Stimulated activated CD4-positive, alpha-beta T cell treated with anti-CD3 and anti-CD28 coated beads, Interleukin-1b, Interleukin-23, amount 100 ng/mL, for 48 hours (primary cell): ENCODE measurements at places on chromosomes 1 and 21.

- DNase-seq, result no peak
Observed at GRCh38 chr21:39630827-39631226, 18.1 kb downstream of the B3GALT5 start.

GRCh38 chr1:119008483-119009311 lies 20.6 kb upstream of the TBX15 start:
- DNase-seq, result no peak

GRCh38 chr1:53501065-53502005 lies 42.1 kb downstream of the DMRTB1 start:
- DNase-seq, result no peak

GRCh38 chr1:16090076-16090826 lies 16.8 kb upstream of the FAM131C start:
- DNase-seq, result no peak

- DNase-seq, result no peak
Observed at GRCh38 chr1:199020904-199021303, 382.1 kb downstream of the PTPRC start.

DNA sequence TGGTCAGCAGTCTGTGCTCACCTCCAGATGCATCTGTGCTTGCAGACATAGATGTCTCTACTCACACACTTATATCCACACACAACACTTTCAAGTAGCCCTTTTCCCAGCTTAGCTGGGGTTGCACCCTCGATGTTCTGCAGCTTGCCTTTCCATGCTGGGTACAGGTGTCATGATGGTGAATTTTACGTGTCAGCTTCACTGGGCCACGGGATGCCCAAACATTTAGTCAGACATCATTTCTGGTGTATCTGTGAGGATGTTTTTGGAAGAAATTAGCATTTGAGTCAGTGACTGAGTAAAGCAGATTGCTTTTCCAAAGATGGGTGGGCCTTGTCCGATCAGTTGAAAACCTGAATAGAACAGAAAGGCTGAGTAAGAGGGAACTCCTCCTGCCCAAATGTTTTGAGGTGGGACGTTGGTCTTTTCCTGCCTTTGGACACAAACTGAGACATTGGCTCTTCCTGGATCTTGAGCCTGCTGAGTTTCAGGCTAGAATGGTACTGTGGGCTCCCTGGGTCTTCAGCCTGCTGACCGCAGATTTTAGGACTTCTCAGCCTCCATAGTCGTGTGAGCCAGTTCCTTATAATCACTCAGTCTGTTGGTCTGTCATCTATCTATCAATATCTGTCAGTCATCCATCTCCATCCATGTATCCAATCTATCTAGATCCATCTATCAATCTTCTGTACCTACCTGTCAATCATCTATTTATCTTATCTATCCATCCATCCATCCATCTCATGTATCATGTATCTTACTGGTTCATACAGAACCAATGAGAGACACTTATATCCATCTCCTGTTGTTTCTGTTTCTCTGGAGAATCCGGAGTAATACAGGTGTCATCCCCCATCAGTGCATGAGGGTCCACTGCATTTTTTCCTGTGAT lies 12.7 kb upstream of the OBSCN start:
- DNase-seq, result no peak

GRCh38 chr21:29300807-29301138 lies 2.1 kb downstream of the BACH1 start:
- no peak for DNase-seq

- peak; percentile 28 for DNase-seq
Observed at GRCh38 chr1:231357831-231358354, 19.8 kb downstream of the SPRTN start.

GRCh38 chr1:3926956-3927355 lies 26.9 kb upstream of the C1orf174 start:
- DNase-seq, result no peak

- no peak for DNase-seq
Observed at GRCh38 chr1:167227934-167228378, 7.3 kb downstream of the POU2F1 start.

- DNase-seq, result no peak
Observed at GRCh38 chr1:238790882-238791281, 595.5 kb upstream of the CHRM3 start.

GRCh38 chr1:77632216-77632615 lies 50.2 kb downstream of the ZZZ3 start:
- DNase-seq, result no peak

DNA sequence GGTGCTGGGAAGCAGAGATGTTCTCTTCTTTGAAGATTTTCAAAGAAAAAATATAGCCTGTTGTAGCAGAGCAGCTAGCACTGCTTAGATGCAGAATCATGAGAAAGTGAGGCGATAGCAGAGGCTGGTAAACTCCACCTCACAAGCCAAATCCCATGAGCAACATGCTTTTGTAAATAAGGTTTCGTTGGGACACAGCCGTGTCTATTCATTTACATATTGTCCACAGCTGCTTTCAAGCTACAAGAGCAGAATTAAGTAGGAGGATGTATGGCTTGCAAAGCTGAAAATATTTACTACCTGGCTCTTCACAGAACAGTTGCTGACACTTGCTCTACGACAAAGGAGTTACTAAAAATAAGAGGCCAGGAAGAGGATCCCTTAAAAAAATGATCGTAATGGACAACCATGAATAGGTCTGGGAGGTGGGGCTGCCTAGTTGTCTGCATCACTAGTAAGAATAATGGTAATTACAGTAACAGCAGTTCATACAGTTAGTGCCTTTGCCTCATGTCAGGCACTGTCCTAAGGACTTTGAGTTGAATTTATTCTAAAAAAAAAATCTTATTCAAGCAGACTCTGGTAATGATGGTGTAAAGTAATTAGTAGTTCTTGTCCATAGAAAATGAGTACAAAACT lies 622.0 kb downstream of the KIF26B start:
- DNase-seq, result no peak

GRCh38 chr1:18922319-18922726 lies 20.0 kb upstream of the ALDH4A1 start:
- no peak for DNase-seq

GRCh38 chr1:15722836-15723532 lies 13.1 kb upstream of the SLC25A34 start:
- DNase-seq, result no peak

DNA sequence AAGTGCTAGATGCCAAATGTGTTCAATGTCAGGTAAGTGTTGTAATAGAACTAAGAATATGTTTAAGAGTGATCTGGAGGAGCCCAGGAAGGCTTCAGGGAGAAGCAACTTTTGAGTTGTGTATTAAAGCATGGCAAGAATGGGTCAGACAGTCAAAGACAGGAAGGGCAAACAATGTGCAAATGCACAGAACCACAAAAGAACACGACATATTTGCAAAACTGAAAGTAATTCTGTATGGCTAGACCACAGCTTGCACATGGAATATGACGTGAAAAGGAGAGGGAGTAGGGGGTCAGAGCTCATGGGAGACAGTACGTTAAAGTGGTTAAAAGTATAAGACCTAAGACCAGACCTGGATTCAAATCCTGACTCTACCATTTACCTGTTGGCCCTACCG lies 7.1 kb upstream of the SORT1 start:
- DNase-seq, result no peak

- DNase-seq, result no peak
Observed at GRCh38 chr1:220798338-220798737, 11.6 kb downstream of the MTARC1 start.

DNA sequence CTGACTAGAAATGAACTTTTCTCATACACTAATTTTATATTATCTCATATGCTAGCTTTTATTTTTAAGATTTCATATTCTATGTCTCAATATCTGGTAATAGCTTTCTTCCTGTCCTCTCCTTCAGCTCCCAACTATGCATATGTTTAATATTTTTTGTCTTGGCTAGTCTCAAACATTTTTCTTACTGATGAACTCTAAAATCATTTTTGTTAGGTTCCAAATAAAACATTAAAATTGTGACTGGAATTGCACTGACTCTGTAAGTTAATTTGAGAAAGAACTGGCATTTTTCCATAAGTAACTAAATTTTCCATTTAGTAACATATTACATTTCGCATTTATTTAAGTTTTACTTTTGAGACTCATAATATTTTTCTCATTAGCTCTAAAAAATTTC lies 368.5 kb upstream of the DPYD start:
- DNase-seq, result no peak

- no peak for DNase-seq
Observed at GRCh38 chr1:7042322-7043190, 257.3 kb downstream of the CAMTA1 start.

DNA sequence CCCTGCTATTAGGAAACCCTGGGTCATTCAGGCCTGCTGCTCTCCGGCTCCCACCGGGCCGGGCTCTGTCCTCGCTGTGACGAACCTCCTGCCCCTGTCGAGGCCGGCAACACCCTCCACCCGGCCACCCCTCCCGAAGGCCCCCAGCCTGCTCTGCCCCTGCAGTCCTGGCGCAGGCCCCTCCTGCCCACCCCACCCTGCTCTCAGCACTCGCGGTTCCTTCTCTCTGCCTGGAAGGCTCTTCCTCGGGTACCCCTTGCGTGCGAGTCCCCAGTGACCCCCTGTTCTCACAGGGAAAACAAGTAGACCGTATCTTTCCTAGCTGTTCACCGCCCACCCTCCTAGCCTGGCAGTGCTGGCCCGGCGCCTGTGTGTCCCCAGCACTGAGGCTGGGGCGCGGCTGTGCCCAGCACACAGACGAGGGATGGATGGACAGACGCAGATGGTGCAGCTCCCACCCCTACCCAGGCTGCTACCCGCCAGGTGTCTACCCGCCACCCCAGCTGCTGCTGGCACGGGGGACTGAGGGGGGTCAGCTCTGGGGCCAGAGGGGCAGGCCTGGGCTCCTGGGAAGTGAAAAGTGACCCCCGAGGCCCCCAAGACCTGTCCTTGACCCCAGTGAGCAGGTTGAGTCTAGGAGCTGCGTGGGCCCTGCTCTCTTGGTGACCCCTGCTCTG lies 3.1 kb upstream of the VWA1 start:
- DNase-seq, result no peak

GRCh38 chr1:110708974-110709440 lies 34.3 kb upstream of the KCNA3 start:
- no peak for DNase-seq

DNA sequence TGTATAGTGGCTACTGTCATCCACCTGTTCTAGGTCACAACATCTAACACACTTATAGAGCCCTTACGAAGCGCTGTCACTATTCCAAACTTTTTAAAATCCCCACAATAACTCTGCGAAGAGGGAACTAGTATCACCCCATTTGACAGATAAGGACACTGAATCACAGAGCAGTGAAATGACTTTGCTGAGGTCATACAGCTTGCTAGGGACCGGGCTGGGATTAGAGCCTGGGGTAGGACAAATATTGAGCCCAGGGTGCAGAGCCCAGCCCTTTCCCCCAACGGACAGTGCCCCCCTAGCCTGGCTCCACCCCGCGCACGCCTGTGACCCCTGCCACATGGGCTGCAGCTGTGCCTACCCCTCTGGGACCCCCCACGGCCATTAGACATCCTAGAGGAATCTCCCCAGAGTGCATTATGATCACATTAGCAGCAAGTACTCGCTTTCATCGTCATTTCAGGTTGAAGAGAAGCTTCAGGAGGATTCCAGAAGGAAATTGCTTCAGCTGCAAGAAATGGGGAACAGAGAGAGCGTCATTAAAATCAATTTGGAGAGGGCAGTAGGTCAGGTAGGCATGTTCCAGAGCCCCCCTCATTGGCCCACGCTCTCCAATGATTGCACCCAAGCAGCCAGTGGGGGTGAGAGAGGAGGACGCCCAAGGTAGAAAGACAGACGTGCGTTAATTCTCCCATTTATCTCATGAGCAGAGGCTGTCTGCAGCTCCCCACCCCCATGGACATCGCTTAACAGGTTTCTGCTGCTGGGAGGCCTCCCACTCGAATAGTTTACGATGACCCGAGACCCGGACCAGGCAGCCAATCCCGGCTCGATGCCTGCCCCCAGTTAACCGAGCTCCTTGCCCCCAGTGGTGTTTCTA lies 77.2 kb downstream of the FHAD1 start:
- DNase-seq, result no peak

- no peak for DNase-seq
Observed at GRCh38 chr1:229970714-229971113, 96.3 kb upstream of the GALNT2 start.

DNA sequence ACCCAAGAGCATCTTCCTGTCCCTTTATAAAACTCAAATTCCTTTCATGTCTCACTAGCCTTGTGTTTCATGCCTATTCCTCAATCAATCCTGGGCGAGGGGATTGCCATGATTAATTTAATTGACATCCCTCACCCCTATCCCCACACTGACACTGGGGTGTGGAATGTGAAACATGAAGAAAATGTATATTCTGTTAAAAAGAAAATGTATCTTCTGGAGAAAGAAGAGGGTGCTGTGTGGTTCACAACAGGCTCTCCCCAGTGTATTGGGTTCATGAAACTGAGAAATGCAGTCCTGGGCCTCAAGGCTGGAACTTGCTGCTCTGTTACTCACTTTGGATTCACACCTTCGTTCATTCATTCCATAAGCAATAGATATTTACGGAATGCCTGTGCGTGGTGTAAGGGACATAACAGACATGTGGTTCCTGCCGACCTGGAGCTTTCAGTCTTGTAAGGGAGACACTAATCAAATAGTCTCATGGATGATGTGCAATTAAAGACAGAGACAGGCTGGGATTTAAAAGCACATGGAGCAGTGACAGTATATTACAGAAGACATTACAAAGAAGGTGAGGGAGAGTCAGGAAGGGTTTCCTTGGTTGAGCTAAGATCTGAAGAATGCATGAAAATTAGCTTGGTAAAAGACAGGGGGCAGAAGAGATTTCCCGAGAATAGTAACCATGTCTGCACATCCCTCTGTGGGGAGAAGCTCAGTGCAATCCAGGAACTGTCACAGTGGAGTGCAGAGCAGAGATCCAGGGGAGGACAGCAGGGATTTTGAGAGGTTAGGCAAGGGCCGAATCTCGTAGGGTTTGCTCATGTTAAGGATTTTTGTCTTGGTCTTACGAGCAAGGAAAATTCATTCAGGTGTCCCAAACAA lies 32.1 kb downstream of the SERTAD4 start:
- no peak for DNase-seq

DNA sequence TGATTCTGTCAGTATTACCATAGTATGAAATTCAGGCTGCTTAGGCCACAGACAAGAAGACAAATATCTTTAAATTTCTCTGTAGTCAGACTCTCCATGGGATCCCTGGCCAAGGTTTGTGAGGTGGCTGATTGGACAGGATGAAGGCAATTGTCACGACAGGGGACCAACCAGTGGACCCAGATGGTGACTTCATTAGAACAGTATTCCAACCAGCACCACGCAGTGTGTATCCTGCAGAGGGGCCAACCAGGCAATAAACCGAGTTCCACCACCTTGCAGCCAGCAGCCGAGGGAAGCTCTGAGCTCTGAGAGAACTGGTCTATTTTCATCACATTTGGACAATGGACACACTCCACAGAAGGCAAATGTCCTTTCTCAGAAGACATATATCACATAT lies 16.1 kb downstream of the DSCAM start:
- no peak for DNase-seq

DNA sequence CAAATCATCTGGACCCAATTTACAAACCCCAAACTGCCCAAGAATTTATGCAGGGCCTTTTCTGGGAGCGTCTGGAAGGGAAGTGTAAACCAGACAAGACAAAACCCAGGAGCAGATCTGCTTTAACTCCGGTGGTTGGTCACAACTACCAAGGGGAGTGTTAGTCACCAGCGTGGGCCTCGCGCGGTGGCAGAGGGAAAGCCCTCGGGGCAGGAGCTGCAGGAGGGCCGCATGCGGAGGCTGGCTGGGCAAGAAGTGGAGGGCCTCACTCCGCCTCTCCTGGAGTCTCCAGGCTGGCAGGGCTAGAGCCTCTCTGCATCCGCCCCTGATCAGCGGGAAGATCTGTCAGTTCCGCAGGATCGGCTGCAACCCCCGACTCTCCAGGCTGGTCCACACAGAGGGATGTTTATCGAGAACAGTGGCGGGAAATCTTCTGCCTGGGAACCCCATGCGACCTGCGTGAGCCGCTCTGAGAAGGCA lies 2.0 kb downstream of the COL24A1 start:
- DNase-seq, result no peak
